CD4-positive, alpha-beta T cell treated with Interleukin-12 subunit alpha and Interleukin-12 subunit beta, for 1 hour (primary cell): ENCODE measurements at places on chromosomes 4 and X.

DNA sequence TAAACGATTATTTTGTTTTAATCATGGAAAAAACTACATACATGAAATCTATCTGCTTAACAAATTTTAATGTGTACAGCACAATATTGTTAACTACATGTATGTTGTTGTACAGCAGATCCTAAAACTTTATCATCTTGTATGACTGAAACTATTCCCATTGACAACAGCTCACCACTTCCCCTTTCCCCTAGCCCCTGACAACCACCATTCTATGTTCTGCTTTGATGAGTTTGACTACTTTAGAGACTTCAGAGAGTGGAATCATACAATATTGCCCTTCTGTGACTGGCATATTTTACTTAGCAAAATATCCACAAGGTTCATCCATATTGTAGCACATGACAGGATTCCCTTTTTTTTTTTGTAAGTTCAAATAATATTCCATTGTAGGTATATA is 185.9 kb downstream of the CFAP299 start:
- DNase-seq = no peak

DNA sequence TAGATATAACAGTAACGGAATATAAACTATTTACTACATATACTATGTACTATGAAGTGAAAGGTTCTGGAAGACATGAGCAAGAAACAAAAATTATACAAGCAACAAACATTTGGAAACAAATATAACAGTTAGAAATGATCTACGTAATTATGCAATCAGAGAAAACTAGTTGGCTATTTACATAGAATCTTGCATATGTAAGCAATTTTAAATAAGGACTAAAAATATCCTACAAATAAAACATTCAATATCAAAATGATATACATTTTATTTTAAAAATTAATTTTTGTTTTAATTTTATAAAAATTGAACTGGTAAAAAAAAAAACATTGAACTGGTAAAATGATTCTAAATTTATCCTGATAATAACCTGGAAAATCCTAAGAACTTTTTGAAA is 642.5 kb upstream of the PCDH10 start:
- no peak for DNase-seq

GRCh38 chrX:19695884-19696283 is 180.6 kb upstream of the MAP3K15 start:
- DNase-seq = no peak

DNA sequence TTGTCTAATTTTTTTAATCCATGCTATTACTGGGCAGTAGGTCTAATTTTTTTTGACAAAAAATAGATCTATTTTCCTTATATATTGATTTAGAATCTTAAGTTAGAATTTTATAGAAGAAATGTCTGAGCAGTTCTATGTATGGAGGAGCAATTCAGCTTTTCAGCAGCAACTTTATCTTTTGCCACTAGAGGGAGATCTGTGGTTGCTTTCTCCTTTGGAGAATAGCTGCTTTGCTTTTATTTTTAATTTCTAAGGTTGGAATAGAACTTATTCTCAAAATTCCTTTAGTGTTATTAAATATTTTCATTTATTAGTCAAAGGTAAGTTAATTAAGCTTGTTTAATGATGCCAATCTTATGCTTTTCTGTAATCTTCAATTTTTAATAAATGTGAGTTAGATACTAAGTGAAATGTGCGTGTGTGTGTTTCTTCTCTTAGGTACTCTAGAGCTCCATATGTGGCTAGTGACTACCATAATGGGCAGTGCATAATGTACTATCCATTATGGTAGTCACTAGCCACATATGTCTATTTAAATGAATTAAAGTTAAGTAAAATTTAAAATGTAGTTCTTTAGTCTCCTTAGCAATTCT is 29.3 kb downstream of the FAM199X start:
- peak; percentile 35 for DNase-seq

DNA sequence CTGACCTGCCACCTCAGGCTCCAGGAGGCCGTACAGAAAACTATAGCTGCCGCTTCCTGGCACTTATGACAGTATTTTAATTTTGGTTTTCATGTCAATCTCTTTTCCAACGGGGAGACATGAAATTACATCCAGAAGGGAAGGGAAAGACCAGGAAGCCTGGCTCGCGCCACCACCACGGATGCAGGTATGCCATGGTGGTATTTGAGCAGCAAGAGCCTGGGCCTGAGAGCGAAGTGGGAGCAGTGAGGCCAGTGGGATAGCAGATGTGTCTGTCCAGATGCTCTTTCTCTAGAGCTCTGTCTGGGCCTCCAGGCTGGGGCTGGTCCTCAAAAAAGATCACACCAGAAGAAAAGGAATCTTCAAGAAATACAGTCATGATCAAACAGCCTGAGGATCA is 82.5 kb upstream of the CPEB2 start:
- no peak for DNase-seq

DNA sequence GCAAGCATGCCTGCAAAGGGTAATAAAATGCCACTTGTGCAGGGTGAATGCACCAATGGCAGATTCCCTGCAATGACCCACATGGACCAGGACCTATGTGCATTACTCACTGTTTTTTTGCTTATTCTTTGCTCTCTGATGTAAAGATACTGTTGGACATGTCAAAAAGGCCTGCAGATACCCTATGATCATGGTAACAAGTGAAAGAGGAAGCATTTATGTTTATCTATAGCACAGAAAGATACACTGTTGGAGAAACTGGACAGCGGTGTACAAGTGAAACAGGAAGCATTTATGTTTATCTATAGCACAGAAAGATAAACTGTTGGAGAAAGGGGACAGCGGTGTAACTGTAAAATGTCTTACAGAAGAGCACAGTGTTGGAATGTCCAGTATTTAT is 127.5 kb downstream of the PAPSS1 start:
- DNase-seq = no peak

DNA sequence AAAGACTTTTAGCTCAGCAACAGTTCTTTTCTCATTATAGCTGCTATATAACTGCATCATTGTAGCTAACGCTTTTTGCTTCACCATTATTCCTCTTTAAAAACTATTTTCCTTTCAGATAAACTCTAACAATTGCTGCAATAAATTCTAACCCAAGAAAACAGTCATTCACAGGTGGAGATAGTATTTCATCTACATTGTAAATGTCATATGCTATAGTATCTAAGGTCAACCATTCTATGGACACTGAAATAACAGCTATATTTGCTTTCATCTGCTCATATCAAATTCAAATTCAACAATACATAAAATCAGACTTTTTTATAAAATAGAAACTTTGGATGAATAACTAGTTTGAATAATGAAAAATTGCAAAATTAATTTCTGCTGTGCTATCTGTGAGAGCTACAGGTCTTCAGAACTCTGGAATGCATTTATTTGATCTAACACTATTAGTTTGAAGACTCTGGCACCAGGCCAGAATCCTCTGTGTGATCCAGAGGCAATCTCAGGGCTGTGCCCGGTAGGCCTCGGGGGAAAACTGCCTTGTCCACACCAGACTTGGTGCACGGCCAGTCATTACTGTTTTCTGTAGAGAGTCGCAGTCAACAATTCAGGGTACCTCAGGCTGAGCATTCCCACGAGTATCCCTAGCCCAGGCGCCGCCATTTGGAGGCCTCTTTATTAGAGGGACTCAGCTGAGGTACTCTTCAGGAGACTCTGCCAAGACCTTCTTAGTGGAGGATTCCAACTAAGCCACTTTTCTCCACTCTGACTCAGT is 332.4 kb downstream of the SLC7A11 start:
- no peak for DNase-seq

DNA sequence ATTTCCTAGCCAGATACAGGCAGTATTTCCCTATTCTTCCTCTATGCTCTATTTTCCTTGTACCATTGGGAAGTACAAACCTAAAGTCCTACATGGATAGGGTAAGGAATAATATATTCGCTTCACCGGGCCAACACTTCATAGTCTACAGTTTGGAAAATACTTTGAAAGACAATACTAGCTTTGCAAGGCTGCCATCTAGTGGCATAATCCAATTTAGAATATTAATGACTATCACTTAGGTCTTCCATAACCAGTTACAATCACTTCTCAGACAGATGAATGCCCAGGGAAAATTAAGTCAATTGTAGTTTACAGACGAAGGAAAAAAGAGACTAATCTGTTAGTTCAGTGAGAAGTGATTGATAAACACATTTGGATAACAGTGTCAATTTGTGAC is 141.0 kb upstream of the FAM47C start:
- DNase-seq = no peak

DNA sequence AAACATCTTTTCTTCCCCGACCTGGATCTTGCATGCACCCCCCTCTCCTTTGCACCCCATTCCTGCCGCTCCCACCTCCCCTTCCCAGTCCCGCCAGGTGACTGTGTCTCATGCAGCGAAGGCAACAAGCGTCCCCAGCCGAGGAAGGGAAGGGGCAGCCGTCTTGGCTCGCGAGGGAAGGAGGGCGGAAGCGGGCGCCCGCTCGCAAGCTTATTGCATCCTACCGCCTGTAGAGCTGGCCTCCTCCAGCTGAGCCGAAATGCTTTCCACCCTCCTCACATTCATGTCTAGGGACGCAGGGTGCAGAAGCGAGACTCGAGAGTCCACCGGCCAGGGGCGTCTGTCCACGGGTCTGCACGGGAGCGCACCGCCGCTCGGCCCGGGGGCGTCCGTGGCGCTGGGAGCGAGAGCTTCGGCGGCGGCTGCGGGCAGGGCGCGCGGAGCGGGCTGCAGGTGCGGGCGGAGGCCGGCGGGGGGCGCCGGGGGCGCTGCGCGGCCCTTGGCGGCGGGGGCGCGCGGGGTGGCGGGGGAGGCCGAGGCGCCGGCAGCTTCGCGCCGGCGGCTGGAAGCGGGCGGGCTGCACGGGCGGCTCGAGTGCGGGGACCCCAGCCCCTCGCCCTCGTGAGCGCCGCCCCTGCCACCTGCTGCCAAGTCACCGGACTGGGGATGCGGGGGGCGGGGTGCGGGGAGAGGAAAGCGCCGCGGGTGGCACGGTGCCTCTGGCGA is at the start of gene KCNIP4:
TSS of gene KCNIP4 (minus strand) at position 426 of the 726 bp plus-strand sequence.
- no peak for DNase-seq

- no peak for DNase-seq
Observed at GRCh38 chr4:170242471-170242870, 152.7 kb upstream of the AADAT start.

GRCh38 chr4:10090467-10091250 is 25.9 kb downstream of the WDR1 start:
- DNase-seq = no peak

GRCh38 chr4:21835712-21836111 is 112.9 kb downstream of the KCNIP4 start:
- no peak for DNase-seq

GRCh38 chr4:107906458-107907100 is 24.8 kb upstream of the CYP2U1 start:
- DNase-seq = no peak

DNA sequence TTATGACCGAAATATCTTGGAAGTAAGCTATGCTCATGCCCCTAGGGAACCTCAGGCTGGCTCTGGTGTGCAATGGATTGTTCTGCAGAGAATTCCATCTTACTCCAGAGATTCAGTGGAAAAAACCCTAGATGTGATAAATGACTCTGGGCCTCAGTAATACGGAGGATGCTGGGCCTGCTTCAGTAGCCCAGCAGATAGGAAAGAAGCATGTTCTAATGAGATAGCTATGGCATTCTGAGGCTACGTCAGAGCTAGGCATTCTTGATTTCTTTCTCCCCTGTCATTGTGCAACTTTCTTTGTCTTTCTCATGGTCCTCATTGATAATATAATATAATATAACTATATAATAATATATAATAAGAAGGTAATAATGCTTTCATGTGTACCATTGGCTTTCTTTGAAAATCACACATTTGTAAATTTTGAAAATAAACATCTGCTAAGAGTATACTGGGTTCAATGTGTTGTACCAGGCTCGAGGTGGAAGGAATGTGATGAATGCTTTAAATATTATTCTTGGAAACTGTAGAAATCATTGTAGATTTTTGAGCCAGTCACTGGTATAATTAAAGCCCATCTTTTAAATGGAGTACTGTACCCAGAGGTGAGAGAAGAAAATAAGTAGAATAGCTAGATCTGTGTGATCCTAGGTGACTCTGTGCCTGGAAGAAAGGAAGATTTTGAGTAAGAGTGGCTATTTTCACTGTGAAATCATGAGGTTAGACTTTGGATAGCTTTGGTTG is 152.0 kb downstream of the IL15 start:
- no peak for DNase-seq

DNA sequence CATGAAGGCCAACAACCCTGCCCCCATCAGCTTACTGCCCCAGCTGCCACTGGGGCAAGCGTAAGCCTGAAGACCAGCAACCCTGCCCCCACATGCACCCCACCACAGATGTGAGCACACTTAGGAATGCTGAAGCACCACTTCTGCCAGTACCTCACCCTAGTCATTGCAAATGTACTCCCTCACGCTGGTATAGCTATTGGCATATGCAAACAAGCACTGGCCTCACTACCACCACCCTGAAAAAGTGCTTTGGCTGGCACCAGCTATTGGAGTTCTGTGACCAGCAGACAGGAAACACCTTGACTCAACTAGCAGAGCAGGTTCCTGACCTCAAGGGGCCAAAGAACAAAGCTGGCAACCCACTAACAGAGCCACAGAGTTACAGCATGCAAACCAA is 534.4 kb upstream of the POU3F4 start:
- no peak for DNase-seq

GRCh38 chrX:460823-461640 is 74.3 kb upstream of the PPP2R3B start:
- DNase-seq = no peak

GRCh38 chr4:137852326-137852725 is 320.0 kb upstream of the PCDH18 start:
- DNase-seq = no peak

GRCh38 chr4:92334716-92335350 is 31.1 kb downstream of the GRID2 start:
- no peak for DNase-seq

GRCh38 chr4:76458297-76458696 is 23.3 kb downstream of the SHROOM3 start:
- no peak for DNase-seq
